ENCODE measurements at places on chromosomes 2 and 18.

- DNase-seq = no peak
Measured at GRCh38 chr18:42473611-42474010, 518.6 kb downstream of the PIK3C3 start.

GRCh38 chr2:80711915-80712314, 407.4 kb upstream of the LRRTM1 start:
- DNase-seq = no peak

GRCh38 chr2:165456027-165456426, 13.5 kb upstream of the CSRNP3 start:
- no peak for DNase-seq

- DNase-seq = no peak
Measured at GRCh38 chr2:121240436-121240835, 44.6 kb downstream of the TFCP2L1 start.

- no peak for DNase-seq
Measured at GRCh38 chr2:9311488-9311887, 104.9 kb downstream of the ASAP2 start.

All from esophagus squamous epithelium (tissue), 5 donors.